Left kidney (tissue), 8 donors: ENCODE measurements at places on chromosomes 12 and 14. TPM values are rescaled to one million over a fixed set of nuclear protein-coding genes. Genes with fewer than 3 reads are reported as not detected.

The ACRBP gene
- 6.0 TPM for polyA plus RNA-seq

The IFNG-AS1 gene
- 0.28 TPM for polyA plus RNA-seq

The SEC23A gene
- 71.0 TPM for polyA plus RNA-seq

The FITM1 gene
- 1.1 TPM for polyA plus RNA-seq

The CLEC9A gene
- polyA plus RNA-seq: 0.76 TPM

The NGB gene
- polyA plus RNA-seq: not detected

The KRT82 gene
- polyA plus RNA-seq: not detected

The CCDC196 gene
- 0.38 TPM for polyA plus RNA-seq

The ASPG gene
- 12.3 TPM for polyA plus RNA-seq

The EMP1 gene
- 97.8 TPM for polyA plus RNA-seq

The IQSEC3 gene
- polyA plus RNA-seq: 10.8 TPM
